ENCODE measurements at places on chromosomes 12 and 14.

- DNase-seq: peak; percentile 61
Observed at GRCh38 chr14:50835280-50835679, 4.3 kb upstream of the NIN start.

DNA sequence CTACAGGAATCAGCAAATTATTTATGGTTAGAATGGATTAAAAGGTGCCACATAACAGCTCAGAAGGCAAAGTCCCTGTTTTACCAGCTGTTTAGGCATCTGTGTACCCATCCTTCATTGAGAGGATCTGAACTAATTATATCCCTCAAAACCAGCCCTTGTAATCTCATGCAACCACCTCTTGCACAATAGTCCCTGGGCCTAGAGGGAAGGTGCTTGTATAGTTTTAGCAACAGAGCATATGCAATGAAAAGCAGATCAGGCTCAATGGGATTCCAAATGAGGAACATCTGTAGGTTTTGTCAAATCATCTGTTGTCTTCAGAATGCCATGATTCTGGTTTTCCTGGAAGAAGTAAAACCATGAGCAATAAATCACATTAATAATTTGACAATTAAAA lies 26.0 kb upstream of the GLIPR1L2 start:
- peak; percentile 86 for DNase-seq

DNA sequence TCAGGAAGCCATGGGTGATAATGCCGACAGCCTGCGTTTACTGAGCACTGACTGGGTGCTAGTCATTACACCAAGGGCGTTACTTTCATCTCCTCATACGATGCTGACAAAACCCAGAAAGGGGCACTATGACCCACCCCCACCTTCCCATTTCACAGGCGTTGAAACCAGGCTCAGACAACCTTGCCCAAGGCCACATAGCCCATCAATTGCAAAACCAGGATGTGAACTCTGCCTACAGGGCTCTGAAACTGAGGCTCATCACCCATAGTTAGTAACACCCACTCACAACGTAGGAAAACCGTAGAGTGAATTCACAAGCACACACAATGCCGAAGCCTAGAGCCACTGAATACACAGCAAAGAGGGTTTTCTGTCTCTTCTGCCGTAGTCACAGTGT lies 119.9 kb downstream of the RIMBP2 start:
- DNase-seq: no peak

DNA sequence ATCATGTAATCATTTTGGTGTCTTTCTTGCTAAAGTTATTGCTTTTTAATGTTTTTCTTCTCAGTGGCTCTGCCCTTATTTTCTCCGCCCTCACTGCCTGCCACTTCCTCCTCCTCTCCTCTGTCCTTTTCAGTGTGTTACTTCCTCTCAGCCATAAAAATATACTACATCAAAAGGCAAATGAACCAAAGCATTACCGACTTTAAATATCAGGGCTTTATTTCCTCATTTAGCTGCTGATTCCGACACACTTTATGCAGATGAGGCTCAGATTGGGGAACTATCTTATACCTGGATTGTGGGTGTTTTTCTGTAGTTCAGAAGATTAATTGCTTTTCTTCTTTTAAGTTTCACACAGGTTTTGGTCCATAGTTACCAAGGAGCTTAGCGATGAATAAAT lies 118.1 kb downstream of the CMAS start:
- peak; percentile 26 for DNase-seq

DNA sequence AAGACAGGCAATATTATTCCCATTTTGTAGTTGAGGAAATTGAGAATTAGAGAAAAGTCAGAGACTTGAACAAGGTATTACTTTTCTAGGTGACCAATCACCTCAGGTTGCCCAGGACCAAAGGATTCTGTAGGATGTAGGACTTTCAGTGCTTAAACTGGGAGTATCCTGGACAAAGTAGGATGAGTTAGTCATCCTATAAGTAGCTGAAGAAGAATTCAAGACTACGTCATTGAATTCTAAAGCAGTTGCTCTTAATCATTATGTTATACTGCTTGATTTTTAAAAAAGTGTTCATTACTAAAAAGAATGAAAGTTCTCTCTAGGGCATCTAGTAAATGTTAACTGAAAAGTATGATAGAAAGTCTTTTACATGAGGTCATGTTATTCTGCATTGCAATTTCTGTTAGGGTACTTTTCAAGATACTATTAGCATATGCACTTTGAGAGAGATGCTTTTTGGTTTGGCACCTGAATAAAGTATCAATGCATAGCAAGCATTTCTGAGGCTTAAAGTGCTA lies 101.7 kb downstream of the RTN1 start:
- DNase-seq: no peak

GRCh38 chr12:67697967-67698366 lies 49.4 kb downstream of the DYRK2 start:
- DNase-seq: no peak
